Femur (tissue), 1 donor: ENCODE measurements at places on chromosomes 2 and 18.

GRCh38 chr2:206212673-206213513, 53.2 kb downstream of the EEF1B2 start:
- no peak for DNase-seq

- DNase-seq = peak; percentile 21
These were observed 218.8 kb downstream of the DYSF start for GRCh38 chr2:71671895-71672825.

DNA sequence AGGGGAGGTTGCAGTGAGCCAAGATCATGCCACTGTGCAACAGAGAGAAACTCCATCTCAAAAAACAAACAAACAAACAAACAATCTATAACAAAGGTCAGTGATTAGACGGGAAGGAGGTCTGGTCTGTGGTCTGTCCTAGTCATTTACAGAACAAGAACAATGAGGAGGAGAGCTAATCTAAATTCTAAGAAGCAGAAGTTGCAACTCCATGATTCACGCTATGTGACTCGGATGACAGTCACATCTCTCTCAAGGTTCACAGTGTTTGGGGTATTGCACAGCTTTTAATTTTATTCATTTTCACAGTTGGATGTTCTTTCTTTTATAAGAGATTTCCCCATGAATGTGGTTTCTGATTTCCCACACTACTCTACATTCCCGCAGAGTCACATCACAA, 218.7 kb upstream of the PIEZO2 start:
- DNase-seq = no peak

DNA sequence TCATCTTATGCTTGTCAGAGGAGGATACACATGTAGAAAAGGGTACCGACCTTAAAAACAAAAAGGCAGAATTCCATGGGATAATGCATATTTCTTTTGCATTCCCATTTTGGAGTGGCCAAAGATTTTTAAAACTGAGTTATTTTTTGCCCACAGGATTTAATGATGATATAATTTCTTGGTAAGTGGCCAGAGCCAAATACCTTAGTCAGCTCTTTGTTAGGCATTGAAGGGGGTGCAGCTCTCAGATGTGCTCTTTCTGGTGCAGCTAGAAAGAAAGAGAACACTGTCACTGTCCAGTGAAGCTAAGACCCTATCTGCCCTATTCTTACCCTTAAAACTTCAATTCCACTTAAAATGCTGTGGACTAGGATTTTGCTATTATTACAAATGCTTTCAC, 10.8 kb downstream of the COQ10B start:
- no peak for DNase-seq

GRCh38 chr2:221123396-221123795, 448.7 kb downstream of the EPHA4 start:
- DNase-seq = no peak

DNA sequence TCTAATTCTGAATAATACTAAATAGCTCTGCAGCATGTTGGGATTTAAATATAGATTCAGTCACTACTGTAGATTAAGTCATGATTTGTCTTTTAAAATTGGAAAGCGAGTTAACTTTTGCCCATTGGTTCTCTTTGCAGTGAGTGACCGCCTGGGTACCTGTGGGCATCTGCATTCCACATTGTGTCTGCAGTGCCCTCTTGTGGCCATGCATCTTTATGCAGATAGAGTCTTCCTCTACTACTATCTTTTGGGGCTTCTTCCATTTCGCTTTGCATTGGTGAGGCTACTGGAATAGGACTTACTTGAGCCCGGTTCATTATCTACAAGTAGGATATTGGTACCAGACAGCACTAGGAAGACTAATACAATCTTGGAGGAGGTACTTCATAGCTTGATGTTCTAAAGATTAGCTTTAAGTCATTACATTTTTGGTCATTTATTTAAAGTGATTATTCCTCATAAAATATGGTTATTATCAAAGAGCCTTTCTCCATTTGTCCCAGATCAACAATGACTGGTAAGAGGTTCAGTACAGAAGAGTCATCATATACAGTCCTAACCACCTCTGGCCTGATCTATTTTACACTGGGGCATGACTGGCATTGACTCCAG, 203.0 kb downstream of the SOCS6 start:
- DNase-seq = no peak

GRCh38 chr18:45777393-45777792, 48.1 kb upstream of the SIGLEC15 start:
- DNase-seq = no peak

GRCh38 chr2:226913641-226914040, 77.8 kb downstream of the RHBDD1 start:
- no peak for DNase-seq

DNA sequence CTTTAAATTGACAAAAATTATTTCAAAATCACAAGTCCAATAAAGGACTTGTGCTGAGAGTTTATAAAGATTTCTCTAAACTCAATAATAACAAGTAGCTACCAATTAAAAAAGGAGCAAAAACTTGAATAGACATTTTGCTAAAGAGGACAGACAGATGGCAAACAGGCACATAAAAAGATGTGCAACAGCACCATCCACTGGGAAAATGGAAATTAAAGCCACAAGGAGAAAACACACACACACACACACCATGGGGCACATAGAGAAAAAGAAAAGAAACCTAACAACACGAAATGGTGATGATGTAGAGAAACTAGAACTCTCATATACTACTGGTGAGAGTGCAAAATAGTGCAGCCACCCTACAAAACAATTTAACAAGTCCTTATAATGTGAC, 12.6 kb upstream of the SLC9A4 start:
- DNase-seq = no peak

DNA sequence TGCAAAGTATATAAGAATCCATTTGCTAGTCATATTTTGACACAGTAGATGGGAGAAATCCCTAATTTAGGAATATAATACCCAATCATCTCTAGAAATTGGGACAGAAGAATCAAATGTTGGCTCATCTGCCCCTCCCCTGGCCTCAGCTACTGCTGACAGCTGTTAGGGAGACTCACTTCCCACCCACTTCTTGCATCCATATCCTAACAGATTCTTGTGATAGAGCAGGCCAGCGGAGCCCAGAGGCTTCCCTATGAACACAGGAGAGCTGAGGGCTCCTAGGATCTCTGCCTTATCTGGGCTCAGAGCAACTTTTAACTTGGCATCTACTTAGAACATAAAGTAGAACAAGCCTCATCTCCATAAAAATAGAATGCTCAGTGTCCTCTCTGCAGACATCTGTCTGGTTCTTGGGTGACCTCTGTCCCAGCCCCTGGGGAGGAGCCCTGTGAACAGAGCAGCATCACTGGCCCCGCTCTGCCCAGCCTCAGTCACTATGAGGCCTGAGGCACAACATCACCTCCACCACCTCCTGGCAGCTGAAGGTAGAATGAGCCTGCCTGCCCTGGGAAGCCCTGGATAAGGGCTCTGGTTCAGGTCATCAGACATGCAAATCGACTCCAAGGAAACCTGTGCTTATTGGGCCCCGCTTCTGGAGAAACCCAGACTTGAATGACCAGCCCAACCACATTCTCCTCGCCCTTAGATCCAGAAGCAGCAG, 229.7 kb downstream of the ANKRD36B start:
- DNase-seq = no peak

GRCh38 chr2:100184055-100184737, 41.8 kb upstream of the AFF3 start:
- DNase-seq = no peak

DNA sequence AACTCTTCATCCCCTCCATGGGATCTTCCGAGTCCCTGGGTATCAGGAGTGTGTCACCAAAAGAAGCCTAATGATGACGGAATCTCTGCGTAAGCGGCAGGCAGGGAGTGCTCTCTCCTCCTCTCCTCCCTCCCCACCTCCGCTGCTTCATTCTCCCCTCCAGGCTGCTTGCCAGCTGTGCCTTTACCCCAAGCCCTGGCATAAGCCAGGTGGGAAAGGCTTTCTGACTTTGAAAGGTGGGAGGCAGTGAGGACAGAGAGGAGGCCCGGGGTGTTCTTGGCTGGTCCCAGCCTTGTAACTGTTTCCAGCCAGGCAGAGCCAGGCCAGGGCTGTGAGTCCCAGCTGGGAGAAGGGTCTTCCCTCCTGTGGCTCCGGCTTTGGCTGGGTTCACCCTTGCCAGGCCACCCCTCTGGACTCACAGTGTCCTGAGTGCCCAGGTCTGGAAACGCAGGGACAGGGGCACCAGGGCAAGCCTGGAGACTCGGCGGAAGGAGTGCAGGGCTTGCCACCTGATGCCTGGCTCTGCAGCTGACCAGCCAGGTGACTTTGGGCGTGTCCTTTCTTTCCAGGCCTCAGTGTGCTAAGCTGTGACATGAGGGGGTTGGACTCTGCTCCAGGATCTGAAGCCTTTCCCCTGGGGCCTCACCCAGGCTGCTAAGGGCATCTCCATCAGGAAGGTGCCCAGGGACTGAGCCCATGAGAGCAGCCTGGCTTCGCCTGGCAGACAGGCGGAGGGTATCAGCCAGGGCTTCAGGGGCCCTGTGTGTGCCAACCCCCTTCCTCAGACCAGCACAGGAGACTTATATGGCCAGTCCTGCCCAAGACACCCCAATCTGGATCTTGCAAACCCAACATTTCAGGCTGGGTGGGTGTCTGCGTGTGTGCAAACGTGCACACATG, 32.7 kb upstream of the HPCAL1 start:
- DNase-seq = peak; percentile 5

DNA sequence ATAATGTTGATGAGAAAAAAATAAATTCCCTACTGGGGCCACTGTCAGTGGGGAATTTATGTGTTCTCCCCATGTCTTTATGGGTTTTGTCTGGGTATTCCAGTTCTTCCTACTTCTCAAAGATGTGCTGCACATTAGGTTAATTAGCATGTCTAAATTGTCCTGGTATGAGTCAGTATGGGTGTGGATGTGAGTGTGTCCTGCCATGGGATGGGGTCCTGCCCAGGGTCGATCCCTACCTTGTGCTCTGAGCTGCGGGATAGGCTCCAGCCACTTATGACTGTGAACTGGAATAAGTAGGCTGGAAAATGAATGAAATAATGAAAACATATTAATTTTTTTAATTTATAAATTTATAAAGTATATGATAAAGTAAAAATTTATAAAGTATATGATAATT, 167.5 kb downstream of the UBR3 start:
- DNase-seq = no peak

DNA sequence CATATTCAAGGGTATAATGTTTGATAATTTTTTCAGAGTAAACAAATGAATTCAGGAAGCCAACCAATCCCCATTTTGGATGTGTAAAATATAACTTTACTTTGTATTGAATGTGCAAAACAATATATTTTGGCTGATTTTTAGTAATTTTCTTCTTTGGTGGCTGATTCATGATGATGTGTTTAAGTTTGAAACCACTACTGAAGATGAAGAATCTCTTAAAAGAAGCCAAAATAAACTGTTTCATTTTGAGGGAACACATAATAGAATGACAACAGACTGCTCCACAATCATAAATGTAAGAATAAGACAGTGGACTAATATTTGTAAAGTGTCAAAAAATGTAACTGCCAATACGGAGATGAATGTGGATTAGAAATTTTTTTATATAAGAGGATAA, 52.5 kb upstream of the TRIM43 start:
- no peak for DNase-seq

DNA sequence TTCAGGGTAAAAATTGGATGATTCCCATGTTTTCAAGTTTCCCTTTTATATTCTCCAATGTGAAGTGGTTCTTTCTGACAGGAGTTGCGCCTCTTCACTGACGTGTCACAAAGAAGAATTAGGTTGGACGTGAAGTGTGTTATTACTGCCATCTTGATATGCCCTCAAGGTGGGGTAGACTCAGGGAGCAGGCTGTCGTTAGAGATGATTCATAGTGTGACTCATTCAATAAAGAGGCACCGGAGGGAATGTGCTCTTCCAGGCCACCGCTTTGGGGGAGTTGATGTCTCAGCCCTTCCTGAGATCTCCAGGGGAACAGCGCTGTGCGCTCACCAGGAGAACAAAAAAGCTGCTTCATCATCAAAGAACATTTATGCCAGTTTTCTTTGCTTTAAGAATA, 3.6 kb upstream of the DGKD start:
- no peak for DNase-seq

GRCh38 chr2:1922402-1923025, 178.2 kb upstream of the PXDN start:
- no peak for DNase-seq

GRCh38 chr18:57973889-57974288, 70.1 kb upstream of the NEDD4L start:
- DNase-seq = no peak

- no peak for DNase-seq
These were observed 52.8 kb upstream of the TGIF1 start for GRCh38 chr18:3397031-3397750.

GRCh38 chr2:20483194-20483895, 36.5 kb downstream of the RHOB start:
- DNase-seq = peak; percentile 65

DNA sequence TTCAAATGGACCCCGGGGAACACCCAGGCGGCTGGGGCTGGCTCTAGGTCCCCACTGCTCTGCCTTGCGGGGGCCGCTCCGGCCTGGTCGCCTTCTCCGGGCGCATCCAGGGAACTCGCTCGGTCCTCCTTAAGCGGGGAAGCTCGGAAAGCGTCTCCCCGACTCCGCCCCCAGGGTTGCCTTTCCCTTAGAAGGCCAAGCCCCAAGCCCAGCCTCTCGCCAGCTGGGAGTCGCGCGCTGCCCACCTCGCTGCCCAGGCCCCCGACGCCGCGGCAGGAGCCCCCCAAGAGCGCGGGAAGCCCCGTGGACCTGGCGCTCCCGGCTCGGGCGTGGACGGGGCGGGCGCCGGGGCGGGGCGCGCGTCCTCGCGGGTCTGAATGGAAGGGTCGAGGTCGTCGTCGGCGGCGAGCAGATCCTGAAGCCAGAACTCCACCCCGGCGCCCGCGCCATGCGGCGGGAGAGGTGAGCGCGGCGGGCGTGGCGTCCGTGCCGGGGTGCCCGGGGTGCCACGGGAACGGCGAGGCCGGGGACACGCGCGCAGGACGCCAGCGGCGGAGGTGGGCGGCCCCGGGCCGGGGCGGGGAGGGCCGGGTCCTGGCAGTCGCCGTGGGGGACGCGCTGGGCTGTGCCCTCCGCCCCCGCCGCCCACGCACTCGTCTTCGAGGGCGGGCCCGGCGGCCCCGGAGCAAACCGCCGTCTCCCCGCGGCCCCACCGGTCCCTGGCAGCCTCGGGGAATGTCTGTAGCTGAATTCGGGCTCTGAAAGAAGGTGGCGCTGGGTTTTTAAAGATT, at the start of gene BOK:
BOK (plus strand) TSS at position 214 of the 791 bp plus-strand sequence. CDS start 739 bp downstream, outside the sequence.
- peak; percentile 80 for DNase-seq

GRCh38 chr2:40317046-40317445, 134.8 kb downstream of the SLC8A1 start:
- no peak for DNase-seq

DNA sequence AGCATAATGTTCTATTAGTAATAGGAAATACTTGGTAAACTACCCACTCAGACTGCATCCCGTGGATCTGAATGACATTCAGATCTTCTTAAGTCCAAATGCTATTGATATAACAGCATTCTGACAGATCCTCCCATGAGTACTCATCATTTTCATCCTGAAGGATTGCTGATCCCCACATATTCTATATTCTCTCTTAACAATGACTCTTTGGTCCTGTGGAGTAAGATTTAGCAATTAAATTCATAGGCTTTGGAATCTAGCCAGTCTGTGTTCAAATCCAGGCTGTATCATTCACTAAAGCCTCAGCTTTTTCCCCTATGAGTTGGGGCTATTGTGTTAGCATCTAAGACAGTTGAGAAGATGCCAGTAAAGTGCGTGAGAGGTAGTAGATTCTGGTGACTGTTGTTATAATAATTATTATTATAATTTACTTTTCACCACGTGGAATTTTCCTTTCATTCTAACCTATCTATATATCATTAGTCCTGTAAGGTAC, 591.3 kb upstream of the SYT4 start:
- DNase-seq = no peak

- DNase-seq = no peak
These were observed 80.4 kb downstream of the CELF4 start for GRCh38 chr18:37484983-37485834.
